Activated CD4-positive, alpha-beta T cell treated with anti-CD3 and anti-CD28 coated beads for 48 hours (primary cell): ENCODE measurements at places on chromosomes 12 and 14.

DNA sequence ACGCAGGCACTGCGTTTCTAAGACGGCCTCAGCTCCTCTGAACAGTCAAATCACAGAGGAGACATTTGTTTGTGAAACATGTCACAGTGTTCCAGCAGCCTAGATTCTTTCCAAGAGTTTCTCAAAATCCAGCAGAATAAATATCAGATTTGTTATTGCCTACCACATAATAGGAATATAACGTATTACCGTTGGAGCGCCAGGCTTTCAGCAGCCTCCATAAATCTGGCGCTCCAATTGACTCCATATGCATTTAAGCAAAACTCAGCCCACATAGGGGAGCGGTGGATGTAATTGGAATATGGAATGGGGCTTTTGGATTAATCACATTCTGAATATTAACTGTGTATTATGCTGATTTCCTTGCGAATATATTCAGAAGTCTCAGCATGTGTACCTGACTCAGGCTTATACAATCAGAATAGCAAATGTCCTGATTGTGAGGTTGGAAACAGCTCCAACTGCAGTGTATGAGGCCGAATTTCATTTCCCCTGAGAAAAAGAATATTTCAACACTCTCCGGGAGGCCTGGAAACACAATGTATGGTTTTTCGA, 174.0 kb downstream of the ASCL4 start:
- DNase-seq = no peak

GRCh38 chr14:68704736-68705720, 87.8 kb downstream of the ZFP36L1 start:
- DNase-seq = no peak

DNA sequence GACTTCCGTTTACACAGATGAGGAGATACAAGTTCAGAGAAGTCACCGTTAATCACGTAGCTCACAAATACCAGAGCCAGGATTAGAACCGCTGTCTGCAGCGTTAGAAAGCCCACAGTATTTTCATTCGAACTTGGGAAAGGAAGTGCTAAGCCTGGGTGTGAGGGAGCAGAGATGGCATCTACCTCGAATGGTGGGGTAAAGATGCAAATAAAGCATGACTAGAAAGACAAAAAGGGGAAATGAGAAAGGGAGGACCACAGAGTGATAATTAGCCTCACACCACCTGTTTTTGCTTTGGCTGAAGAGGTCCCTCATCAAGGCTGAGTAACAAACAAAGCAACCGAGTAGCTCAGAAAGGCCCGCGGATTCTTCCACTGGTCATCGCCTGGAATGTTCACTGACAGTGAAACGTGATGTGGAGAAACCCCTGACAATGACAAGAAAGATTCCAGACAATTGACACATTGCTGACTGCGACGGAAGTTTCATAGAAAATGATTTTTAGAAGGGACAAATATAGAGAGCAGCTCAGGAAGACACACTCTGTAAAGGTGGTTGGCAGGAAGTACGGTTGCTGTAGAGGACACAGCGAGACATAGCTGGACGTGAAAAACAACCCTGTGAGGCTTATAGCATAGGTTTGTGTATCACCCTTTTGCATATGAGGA, 31.5 kb upstream of the BHLHE41 start:
- DNase-seq = no peak

DNA sequence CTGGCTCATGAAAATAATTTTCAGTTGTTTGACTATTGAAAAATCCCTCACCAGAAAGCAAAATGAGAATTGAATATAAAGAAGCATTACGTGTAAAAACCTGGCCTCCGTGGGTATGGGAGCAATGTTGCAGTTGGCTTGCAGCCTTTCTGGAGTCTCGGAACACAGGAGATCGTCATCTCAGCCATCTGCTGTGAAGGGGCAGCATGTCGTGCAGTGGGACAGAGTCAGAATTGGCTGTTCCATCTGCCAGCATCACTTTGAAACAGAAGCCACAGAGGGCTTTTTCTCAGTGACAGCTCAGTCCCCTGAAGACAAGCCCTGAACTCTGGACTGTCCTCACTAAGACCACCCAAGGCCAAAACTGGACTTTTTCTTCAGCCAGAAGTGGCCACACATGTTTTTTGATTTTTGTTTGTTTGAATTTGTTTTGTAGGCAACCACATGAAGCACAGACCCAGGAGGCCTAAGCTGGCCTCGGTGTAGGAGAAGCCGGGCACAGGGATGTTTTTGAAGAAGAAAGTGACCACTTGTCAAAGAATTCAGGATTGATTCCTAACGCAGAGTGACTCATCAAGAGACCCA, 170.8 kb upstream of the DYRK2 start:
- no peak for DNase-seq

GRCh38 chr14:24307575-24308341, at the start of gene CIDEB:
Gene CIDEB, minus strand, starts transcription at chr14:24307977. Its CDS starts 119 bp downstream, at chr14:24307858.
- peak; percentile 73 for DNase-seq

- DNase-seq = no peak
These were observed 233.0 kb downstream of the SLC41A2 start for GRCh38 chr12:104724992-104725585.

DNA sequence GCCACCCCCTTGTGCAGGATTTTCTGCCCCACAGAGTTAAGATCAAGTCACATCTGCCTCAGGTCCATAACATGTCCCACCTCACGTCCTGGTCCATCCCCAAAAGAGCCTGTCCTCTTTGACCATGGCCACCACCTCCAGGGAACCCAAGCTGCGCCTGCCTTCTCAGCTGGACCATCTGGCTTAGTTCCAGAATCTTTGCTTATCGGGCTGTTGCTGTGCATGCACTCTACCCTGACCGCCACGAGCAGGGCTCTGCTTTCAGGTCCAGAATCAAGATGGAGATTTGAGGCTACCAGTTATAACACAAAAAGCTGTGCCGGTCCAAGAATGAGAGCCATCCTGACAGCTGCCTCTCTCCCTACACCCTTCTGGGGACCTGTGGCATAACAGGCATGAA, 326.7 kb downstream of the DPF3 start:
- no peak for DNase-seq

DNA sequence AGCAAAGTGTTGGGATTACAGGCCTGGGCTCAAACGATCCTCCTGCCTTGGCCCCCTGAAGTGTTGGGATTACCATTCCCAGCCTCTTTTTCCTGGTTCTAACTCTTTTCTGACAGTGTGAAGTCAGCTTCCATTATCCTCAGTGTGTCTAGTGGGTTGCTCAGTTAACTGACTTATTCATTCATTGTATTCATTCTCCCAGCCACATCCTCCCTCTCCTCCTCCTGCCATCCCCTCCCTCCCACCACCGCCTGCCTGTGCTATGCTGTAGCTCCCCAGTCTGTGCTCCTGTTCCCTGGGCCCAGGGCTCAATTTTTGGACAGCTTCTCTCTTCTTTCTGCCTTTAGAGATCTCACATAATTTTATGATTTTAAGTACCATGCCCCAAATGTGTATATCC, 19.4 kb downstream of the ATP6V0A2 start:
- no peak for DNase-seq

- no peak for DNase-seq
These were observed 634.2 kb downstream of the SLC16A7 start for GRCh38 chr12:60230056-60230455.

- no peak for DNase-seq
These were observed 44.4 kb downstream of the ADGRD1 start for GRCh38 chr12:130998136-130998535.

DNA sequence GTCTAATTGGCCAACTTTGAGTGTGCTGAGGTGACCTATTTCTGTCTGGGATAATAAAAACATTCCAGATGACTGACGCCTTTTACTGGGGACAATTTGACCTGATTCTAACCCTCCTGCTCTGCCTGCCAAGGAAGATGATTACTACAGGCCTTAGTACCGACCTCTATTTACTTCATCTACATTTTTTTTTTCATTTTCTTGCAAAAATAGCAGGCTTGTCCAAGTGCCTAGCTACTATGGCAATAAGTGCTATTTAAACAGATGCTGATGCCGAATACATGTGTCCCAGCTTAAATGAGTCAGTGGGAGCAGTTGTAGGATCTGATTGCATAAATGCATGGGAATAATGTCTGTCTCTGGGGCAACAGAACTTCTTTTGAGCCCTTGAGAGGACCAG, 254.3 kb downstream of the RGS6 start:
- no peak for DNase-seq

DNA sequence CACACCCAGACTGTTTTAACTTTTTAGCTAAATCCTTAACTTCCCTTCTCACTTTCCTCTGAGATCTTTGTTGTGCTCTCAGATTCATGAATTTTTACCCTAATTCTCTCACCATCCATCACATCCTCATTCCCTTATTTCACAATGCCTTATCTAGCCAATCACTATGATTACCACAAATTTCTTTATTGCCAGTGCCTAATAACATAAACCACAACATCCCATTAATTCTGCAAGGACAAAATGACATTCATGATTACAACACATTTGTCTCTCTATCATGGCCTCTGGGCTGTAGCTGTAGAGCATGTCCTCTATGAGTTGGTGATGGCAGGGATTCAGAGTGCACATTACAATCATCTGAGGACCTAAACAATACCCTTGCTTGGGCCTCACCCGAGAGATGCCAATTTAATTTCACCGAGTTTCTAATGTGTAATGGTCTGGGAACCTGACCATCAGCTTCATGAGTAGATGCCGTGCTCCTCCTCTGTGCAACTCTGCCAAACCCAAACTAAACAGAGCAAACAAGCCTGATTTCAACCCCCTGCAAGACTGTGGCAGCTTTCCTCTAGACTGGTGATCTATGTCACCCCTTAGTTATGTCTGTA, 99.3 kb downstream of the SPTSSA start:
- DNase-seq = no peak

DNA sequence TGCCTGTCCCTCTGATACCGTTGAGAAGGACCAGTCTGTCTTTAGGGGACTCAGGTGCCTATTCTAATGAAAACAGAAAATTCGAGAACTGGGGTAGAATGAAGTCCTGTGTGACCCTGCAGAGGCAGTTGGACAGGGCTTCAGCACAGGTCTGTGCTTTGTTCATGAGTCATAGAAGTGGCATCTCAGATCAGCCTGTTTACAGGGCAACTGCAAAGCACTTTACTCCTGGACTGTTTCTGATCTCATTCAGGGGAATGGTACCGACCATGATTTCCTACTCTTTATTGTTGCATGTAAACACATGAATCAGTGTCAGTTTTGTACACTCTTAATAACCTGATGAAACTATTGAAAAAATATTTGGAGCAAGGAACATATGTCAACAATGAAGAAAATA, 1517.0 kb downstream of the AACS start:
- DNase-seq = no peak
